ENCODE measurements at places on chromosomes 13 and 19.

DNA sequence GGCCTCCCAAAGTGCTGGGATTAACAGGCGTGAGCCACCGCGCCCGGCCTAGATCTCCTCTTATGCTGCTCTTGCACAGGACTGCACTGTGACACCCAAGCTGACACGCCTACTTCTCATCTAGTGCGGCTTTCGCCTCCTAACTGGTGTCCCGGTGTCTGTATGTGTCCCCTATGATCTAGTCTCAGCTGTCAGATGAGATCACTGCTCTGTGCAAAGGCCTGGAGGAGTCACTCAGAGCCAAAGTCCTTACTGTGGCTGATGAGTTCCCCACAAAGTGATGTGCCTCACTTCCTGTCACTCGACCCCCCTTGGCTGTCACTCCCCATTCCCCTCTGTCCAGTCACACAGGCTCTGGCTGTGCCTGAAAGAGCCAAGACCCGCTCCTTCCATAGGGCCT lies 2.5 kb downstream of the ZNF556 start:
- DNase-seq: no peak

- DNase-seq: no peak
These were observed 1.9 kb upstream of the SUGT1 start for GRCh38 chr13:52650731-52651130.

DNA sequence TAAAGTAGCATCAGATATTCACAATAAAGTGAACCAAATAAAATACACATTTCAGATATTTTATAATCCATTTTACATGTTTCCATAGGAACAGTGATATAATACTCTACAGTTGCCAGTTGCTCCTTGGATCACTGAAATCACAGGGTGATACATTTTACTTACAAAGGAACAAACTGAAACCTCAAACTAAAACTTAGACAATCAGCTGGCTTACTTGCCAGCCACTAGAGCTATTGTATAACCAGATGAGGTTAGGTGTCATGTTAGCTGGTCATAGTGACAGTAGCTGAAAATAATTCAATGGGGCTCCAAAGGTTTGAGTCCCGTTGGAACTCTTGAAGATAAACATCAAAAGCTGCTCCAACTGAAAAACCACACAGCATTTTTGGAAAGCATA lies 274.6 kb downstream of the ITGBL1 start:
- DNase-seq: no peak

DNA sequence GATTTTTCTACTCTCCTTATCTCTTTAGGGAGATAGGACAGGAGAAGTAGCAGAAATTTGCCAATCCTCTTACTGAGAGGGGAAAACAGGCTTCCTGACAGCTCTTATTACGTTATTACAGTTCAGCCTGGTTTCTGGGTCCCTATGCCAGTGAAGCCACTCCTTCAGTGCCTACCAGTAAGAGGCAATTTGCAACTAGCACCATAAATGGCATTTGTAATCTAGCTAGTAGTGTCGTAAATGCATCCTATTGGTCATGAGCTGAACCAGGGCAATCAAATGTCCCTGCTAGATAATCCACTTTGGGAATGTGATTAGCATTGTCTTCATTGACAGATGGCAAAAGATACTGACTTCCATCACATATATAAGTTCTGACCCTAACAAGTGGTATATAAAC lies 428.8 kb downstream of the DCT start:
- no peak for DNase-seq

- DNase-seq: no peak
These were observed at the start of gene NTN5 for GRCh38 chr19:48672994-48673393. Gene NTN5, minus strand, starts transcription at chr19:48673017. Its CDS starts 2,031 bp downstream, at chr19:48670986.

Measured in stimulated activated CD4-positive, alpha-beta T cell treated with anti-CD3 and anti-CD28 coated beads, Interleukin-1b, Interleukin-23, amount 100 ng/mL, for 24 hours (primary cell).